ENCODE measurements at places on chromosomes 4 and X.
A peak's percentile ranks its signal among the peaks of the same experiment; 100 is the strongest.

DNA sequence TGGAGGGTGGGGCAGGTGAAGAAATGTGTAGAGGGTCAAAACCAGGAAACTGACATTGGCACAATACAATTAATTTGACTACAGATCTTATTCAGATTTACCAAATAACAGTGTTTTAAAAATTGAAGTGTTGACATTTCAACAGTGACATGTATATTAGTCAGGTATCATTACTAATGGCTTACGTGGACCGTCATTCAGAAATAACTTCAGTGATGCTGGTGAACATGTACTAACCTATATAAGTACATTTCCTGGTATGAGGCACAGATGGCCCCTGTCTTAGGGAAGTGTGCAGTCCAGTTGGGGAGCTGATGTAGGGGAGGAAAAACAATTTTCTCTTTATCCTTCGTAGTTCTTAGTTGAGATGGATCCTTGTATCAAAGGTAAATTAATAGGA lies 22.3 kb upstream of the MAOA start:
- DNase-seq: no peak

- no peak for DNase-seq
Measured at GRCh38 chr4:138241281-138242075, 671 bp downstream of the SLC7A11 start.

GRCh38 chrX:69307756-69308155 lies 142.5 kb upstream of the PJA1 start:
- no peak for DNase-seq

GRCh38 chrX:40950546-40950945 lies 134.7 kb upstream of the USP9X start:
- DNase-seq: no peak

DNA sequence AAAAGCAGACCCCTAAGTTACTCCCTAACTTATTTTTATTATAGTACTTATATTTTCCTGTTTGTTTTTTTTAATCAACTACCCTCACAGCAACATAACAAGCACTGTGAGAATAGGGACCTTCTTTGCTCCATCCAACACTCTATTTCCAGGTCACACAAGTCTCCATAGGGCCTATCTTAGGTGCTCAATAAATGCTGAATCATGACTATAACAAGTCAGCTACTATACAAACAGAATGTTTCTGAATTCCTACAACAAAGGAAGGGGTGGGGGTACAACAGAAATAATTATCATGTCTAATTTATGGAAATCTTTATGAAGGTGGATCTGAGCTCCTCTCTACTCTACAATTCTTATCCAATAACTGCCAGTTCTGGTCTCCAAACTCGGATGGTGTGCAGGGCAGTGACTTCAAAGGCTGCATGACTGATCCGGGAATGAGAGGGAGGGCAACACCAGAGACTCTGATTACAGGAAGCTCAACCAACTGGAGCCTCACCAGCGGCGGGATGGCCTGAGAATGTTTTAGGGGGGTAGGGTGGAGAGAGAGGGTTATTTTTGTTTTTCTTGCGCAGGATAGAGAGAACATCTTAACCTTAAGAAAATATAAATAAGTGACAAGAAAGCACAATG lies 71.1 kb downstream of the HADH start:
- DNase-seq: no peak

DNA sequence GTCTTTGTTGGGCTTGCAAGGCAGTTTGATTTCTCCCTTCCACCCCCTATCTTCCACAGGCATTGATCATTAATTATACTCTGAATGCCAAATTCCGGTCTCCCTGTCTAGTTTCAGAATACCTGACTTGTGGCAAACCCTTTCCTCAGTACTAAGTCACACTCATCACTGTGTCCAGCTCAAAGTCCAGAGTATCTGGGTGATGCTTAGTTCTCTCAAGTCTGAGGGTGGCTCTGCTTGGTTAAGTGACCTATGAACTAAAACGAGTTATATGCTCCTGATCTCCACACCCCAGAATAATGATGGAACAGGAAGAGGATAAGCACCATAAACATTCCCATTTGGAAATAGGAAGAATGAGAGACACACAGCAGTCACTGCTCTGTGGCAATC lies 6.5 kb downstream of the SMIM9 start:
- no peak for DNase-seq

GRCh38 chrX:31099536-31100090 lies 27.8 kb upstream of the FTHL17 start:
- DNase-seq: no peak

- peak; percentile 54 for DNase-seq
Measured at GRCh38 chr4:124060261-124060918, 652.1 kb downstream of the ANKRD50 start.

GRCh38 chr4:47359891-47360290 lies 103.6 kb downstream of the COMMD8 start:
- no peak for DNase-seq

DNA sequence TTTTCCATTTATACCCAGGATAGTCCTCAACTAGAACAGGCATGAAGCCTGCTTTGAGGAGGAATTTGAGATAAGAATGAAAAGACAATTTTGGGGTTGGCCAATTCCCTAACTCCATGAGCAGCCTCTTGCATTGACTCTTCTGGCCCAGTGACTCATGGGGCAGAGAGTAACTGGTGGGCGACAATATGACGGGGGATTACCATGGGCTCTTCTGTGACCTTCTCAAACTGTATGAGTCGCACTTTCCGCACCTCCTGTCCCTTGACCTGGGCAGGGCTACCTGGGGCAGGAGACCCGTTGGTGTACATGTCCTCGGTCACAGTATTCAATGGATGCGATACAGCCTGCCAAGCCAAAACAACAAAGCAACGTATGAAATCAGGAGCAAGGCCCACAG lies 13.3 kb downstream of the MPP1 start:
- DNase-seq: no peak

DNA sequence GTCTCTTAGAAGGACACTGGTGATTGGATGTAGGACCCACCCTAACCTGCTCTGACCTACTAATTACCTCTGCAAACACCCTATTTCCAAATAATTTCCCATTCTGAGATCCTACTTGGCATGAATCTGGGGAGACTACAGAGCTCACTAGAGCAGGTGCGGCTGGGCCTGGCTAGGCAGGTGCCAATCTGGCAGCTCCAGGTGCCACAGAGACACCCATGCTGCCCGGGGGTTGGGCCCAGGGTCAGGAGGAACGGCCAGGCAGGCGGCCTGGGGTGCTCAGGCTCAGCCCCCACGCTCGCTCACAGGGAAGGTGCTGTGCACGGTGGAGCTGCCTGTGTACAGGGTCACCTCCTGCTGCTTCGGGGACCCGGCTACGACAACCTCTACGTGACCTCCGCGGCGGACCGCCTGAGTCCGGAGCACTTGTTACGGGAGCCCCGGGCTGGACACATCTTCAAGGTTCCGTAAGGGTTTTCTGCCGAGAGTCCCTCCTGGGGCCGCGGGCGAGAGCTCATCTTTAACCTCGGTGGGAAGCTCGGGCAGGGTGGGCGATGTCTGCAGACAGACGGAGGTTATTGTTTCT lies 26.5 kb upstream of the PLCXD1 start:
- DNase-seq: peak; percentile 20

GRCh38 chr4:151114338-151114737 lies 14.9 kb downstream of the RPS3A start:
- DNase-seq: no peak

- DNase-seq: no peak
Measured at GRCh38 chrX:48736303-48736702, 25.2 kb upstream of the GLOD5 start.

DNA sequence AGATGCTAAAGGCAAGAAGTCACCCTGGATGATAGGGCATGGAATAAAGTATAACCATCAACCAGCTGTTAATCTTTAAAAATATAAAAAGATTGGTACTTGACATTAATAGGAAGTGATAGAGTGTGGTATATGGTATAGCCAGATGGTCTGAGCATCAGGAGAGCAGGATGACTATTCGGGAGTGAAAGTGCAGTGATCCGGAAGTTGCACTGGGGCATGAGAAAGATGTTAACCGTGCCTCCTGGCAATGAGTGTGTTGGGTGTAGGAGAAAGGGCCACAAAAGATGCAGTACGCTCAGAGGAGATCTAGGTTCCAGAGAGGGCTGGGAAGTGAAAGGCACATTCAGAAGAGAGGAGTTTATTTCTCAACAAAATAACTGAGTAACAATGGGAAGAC lies 65.0 kb downstream of the TSPAN7 start:
- DNase-seq: no peak

GRCh38 chrX:139078761-139079280 lies 367.3 kb upstream of the FGF13 start:
- no peak for DNase-seq

GRCh38 chr4:155072417-155072816 lies 136.0 kb upstream of the NPY2R start:
- DNase-seq: no peak

DNA sequence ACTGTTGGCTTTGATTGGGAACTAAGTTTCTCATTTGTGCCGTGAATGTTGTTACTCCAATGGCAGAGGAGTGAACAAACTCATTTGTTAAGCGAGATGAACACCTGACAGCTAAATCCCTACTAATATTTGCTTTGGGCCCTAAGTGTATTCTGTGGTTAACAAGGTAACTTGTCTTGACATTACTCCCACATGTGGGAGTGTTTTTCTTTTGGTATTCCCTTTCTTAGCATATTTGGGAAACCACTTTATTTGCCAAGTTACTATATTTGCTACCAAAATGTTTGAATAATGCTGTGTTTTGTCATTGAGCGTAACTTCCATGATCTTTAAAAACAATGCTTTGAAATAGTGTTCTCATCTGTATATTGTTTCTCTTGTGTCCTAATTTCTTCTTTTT lies 82.5 kb downstream of the ARHGAP10 start:
- no peak for DNase-seq

- DNase-seq: no peak
Measured at GRCh38 chrX:30971774-30972603, 82.9 kb upstream of the TAB3 start.

DNA sequence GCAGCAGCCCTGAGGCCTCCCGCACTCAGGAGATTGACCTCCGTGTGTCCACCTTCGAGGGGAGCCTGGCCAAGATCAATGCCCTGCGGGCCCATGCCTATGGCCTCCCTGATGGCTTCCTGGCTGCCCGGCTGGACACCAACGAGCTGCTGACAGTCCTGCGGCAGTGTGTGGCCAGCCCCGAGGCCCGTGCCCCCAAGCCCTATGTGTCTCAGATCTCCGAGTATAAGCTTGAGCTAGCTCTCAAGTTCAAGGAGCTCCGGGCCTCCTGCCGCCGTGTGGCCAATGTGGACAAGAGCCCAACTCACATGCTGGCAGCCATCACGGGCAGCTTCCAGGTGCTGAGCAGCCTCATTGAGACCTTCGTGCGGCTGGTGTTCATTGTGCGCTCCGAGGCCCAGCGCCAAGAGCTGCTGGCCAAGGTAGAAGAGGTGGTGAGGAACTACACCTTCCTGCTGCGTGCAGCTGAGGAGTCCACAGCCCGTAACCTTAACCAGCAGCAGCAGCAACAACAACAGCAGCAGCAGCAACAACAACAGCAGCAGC lies 25.5 kb upstream of the PRPS1 start:
- no peak for DNase-seq
